ENCODE measurements at places on chromosomes 7 and 10.
A peak's percentile ranks its signal among the peaks of the same experiment; 100 is the strongest.

DNA sequence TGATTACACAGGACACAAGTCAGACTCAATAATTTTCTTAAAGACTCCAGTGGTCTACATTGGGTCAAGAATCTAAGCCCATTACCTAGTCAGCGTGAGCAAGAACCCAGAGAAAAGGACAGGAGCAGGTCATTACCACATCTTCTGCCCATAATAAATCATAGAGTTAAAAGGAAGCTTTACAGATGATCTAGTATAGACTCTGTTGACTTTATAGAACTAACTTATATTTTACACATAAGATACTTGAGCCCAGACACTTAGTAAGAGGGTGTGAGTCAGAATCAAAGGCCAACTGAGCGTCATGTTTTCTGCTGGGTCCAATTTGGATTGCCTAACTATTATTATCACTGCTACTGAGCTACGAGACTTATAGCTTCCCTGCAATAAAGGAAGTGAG is 206.1 kb upstream of the NPSR1 start:
- no peak for DNase-seq

DNA sequence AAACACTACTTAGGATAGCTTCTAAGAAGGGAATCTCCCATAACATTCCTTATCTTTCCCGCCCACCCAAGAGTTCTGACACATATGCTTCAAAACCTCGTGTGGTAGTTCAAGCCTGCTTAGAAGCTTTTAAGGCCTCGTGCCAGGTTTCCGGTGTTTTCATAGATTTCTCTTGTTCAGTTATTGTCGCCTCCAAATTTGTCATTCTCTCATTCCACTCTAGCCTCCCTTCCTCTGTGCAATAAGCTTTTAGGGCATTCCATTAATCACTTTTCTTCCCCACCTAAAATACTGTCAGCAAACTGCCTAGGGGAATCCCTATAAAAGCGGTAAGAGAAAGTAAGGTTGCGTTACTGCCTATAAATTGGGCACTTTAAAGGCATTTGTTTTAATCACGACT is 718 bp upstream of the BPGM start:
- no peak for DNase-seq

GRCh38 chr7:151059367-151060112 is at the start of gene SLC4A2:
SLC4A2 (plus strand) TSS chr7:151059589; CDS start chr7:151061988, 2,399 bp downstream.
- peak; percentile 67 for DNase-seq

DNA sequence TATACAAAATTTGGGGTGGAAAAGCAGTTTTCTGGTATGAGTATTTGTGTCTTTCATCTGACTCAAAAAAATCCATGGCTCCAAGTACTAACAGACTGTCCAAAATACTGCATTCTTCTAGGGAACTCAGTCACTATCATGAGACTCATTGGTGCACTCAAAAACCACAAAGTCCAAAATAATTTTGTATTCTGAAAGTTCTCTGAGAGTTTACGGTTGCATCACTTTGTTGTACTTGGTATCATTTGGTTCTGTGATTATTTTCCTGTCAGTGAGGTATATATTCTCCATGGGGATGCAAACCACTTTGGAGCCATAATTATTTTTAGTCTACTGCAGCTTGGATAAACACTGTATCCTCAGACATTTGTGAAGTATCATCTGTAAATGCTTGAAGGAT is 28.0 kb upstream of the CABCOCO1 start:
- no peak for DNase-seq

- DNase-seq = no peak
Observed at GRCh38 chr10:103476046-103476768, 2.8 kb downstream of the CALHM3 start.

GRCh38 chr10:49235392-49235791 is 47.2 kb upstream of the TMEM273 start:
- DNase-seq = no peak

GRCh38 chr7:30990673-30991170 is 27.0 kb downstream of the GHRHR start:
- no peak for DNase-seq

GRCh38 chr7:107446531-107446930 is 23.3 kb upstream of the GPR22 start:
- no peak for DNase-seq

- no peak for DNase-seq
Observed at GRCh38 chr7:96636979-96637378, 72.7 kb downstream of the SEM1 start.

GRCh38 chr7:155963771-155964195 is 151.5 kb upstream of the SHH start:
- DNase-seq = no peak

GRCh38 chr7:22137466-22137865 is 191.8 kb upstream of the CDCA7L start:
- no peak for DNase-seq

GRCh38 chr10:103763374-103764202 is 91.8 kb downstream of the SH3PXD2A start:
- DNase-seq = no peak

DNA sequence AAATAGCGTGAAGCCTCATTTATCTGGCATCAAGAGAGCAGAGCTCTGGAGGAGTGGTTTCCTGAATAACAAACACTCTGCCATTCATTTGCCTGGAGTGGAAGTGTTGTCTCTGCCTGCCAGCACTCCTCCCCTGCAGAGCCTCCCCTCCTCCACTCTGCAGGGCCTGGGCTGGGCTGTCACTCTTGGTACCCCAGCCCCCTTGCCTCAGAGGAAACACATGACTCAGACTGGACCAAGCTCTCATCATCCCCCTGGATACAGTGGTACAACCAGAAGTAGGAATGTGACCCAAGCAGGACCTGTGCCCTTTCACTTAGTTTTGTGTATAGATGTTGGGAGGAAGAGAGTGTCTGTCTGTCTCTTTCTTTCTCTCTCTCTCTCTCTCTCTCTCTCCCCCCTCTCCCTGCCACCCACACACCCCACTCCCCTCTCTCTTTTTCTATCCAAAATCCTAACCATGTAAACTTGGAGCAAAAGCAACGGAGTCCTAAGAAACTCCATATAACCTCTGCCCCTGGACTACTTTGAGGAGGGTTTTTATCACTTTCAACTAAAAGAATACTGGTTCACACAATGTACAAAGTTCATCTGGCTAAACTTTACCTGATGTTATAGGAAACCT is 43.9 kb downstream of the DOCK4 start:
- no peak for DNase-seq

All from activated gamma-delta T cell treated with Interleukin-2 at 50 U/mL for 16 hours (primary cell).